Stimulated activated CD4-positive, alpha-beta T cell treated with anti-CD3 and anti-CD28 coated beads, Interleukin-4, amount 100 ng/mL, for 4 hours (primary cell): ENCODE measurements at places on chromosomes 3 and 15.

GRCh38 chr3:16366-16765, 180.2 kb upstream of the CHL1 start:
- no peak for DNase-seq

DNA sequence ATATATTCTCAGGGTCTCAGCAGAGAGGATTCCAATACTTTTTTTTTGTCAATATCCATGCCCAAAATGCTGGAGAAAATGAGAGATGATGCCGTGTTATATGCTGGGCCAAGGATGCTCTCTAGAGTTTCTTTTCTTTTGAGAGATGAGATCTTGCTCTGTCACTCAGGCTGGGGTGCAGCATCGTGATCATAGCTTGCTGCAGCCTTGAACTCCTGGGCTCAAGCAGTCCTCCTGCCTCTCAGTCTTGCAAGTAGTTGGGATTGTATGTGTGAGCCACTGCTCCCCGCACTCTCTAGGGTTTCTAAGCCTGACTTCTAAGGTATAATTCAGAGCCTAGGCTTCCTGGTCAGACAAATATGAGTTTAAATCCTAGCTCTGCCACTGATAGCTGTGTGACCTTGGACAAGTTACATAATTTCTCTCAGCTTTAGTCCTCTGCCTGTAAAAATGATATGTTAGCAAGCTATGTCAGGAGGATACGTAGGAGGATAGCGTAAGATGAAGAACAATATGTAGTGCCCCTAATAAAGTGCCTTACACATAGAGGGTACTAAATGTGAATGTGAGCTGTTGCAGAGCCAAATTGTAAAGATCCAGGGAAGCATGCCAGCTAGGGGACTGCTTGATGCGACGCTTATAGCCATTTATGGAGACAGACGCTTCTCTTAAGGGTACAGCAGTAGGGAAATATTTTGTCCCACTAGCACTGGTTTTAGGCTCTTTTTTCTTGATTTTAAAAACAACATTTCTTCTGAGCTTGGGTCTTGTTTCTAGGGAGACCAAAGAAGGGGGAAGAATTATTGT, 7.4 kb downstream of the STARD9 start:
- DNase-seq = no peak

- no peak for DNase-seq
These were observed 119.0 kb downstream of the BBX start for GRCh38 chr3:107641572-107642307.

DNA sequence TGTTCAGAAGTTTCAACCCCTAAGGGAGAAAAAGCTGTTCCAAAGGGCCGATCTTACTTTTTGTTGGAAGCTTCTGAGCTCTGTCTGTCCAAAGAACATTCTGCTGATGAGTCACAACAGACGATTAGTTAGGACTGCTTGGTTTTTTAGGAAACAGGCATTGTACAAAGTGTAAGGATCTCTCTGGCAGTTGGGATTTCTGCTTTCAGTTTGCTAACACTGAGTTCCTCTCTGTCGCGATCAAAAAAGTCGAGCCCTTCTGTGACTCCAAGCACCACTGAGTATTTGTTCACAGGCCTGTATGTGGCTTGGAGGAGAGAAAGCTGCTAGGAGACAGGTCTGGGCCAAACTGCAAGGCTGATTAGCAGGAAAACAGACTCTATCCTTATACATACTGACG, 91.8 kb upstream of the PFN2 start:
- DNase-seq = no peak

- DNase-seq = no peak
These were observed 210.7 kb upstream of the UBE2E1 start for GRCh38 chr3:23594894-23595670.

- DNase-seq = no peak
These were observed 392.7 kb downstream of the PTPRG start for GRCh38 chr3:61954097-61954540.

DNA sequence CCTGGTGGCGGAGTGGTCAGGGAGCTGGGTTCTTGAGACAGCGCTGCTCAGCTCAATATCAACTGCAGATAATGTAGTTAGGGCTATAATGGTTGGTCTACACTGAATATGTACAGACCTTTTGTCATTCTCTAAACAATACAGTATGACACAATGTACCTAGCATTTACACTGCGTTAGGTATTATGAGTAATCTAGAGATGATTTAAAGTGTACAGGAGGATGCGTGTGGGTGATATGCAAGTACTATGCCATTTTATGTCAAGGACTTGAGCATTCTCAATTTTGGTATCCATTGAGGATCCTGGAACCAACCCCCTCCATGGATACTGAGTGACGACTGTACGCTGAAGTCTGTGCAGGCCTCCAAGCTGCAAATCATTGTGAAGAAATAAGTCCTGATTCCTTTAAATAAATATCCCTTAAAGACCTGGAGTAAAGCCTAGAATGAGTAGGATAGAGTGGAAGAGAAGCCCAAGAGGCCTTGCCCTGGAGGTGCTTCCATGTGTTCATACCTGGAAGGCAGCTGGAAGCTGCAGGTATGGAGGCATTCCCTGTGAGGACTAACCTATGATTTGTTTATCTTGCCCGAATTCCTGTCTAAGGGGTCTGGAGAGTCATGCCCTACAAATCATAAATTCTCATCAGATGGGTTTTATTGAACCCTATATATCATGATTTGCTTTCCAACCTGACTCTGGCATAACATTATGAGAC, 15.7 kb upstream of the RTP1 start:
- no peak for DNase-seq

GRCh38 chr3:52557011-52557960, 20.9 kb downstream of the UQCC5 start:
- DNase-seq = no peak

- DNase-seq = no peak
These were observed 64.9 kb upstream of the POLG start for GRCh38 chr15:89399238-89400115.

- no peak for DNase-seq
These were observed 28.5 kb downstream of the BTLA start for GRCh38 chr3:112470788-112471187.

GRCh38 chr3:134496471-134497071, 10.7 kb downstream of the CEP63 start:
- DNase-seq = no peak

GRCh38 chr3:111081008-111081545, 9.5 kb downstream of the NECTIN3 start:
- DNase-seq = no peak

- no peak for DNase-seq
These were observed 768.7 kb downstream of the TBL1XR1 start for GRCh38 chr3:176428552-176428951.

GRCh38 chr3:72163809-72164634, 379.1 kb upstream of the PROK2 start:
- no peak for DNase-seq

- DNase-seq = no peak
These were observed 28.7 kb upstream of the ZNF148 start for GRCh38 chr3:125403789-125404188.

GRCh38 chr15:66147440-66147839, 106.1 kb downstream of the MEGF11 start:
- no peak for DNase-seq

- no peak for DNase-seq
These were observed 95.5 kb upstream of the SETMAR start for GRCh38 chr3:4207672-4208071.

- DNase-seq = no peak
These were observed 7.9 kb upstream of the PDE8A start for GRCh38 chr15:84973492-84974460.

DNA sequence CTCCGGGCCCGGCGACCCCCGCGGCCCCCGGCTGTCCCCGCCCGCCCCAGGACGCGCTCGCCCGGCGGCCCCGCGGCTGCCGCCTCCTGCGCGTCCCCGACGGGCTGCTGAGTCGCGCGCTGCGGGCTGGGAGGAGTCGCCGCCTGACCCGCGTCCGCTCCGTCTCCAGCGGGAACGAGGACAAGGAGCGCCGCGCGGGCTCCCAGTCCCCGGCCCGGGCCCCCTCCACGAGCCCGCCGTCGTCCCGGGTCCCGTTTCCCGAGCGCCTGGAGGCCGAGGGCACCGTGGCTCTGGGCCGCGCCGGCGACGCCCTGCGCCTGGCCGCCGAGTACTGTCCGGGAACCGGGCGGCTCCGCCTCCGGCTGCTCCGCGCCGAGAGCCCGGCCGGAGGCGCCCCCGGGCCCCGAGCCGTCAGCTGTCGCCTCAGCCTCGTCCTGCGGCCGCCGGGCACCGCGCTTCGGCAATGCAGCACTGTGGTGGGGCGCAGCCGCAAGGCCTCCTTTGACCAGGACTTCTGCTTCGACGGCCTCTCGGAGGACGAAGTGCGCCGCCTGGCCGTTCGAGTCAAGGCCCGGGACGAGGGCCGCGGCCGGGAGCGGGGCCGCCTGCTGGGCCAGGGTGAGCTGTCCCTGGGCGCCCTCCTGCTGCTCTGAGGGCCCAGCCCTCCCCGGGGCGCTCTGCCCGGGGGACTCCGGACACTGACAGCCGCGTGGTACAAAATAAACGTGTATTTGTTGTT, 1.5 kb downstream of the C2CD4A start:
- peak; percentile 18 for DNase-seq

DNA sequence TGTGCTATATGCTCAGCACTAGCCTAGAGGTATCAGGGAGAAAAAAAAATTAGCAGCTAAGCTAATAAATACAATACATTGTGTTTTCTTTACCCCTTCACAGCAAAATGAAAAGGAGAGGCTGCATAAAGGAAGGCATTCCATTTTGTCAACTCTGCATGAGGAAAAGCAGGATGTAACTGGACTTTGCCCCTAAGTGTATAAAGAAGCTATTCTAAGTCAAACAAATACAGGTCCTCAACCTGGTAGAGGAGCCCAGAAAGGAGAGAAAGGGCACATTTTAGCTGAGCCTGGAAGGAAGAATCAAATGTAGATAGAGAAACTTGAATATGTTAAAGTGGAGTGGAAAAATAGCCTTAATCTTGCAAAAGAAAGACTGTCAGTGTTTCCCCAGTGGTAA, 89.0 kb upstream of the SPRED1 start:
- DNase-seq = no peak

DNA sequence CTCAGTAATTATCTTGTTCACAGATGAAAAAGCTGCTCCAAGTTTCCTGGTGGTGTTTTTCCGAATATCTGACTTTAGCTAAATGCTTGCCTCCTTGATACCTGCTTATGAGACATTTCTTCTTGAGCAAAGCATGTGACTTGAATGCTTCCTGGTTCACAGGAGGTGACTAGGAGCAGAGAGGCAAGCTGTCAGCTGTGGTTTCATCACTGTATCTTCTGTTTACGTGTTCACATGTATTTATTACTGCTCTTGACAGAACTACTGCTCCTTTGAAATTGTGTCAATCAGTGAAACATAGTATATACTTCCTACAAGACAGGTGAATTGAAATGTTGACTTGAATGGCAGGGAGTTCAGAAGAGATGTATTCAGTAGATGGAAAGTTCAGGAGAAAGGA, 8.9 kb upstream of the SPPL2A start:
- no peak for DNase-seq
